Lung microvascular endothelial cell (primary cell): ENCODE measurements at places on chromosomes 2 and 18. TPM values are rescaled to one million over a fixed set of nuclear protein-coding genes. Genes with fewer than 3 reads are reported as not detected.

MC5R gene
- not detected in 2 replicates for total RNA-seq

CENPA gene
- total RNA-seq = 2.8 and 7.8 TPM in 2 replicates

PSTPIP2 gene
- total RNA-seq = 0.20 and 1.1 TPM in 2 replicates

TTR gene
- total RNA-seq = not detected in 2 replicates

PLGLB2 gene
- total RNA-seq = 0.87 and 1.2 TPM in 2 replicates

RELCH gene
- total RNA-seq = 14.4 and 18.1 TPM in 2 replicates

MAL gene
- not detected in 2 replicates for total RNA-seq

SMIM21 gene
- total RNA-seq = not detected in 2 replicates

FSHR gene
- not detected in 2 replicates for total RNA-seq

XDH gene
- total RNA-seq = not detected in 2 replicates

DSC2 gene
- under 0.01 TPM in 2 replicates for total RNA-seq

ALPG gene
- total RNA-seq = not detected in 2 replicates

ST6GAL2 gene
- under 0.01 and 0.87 TPM in 2 replicates for total RNA-seq

B3GNT7 gene
- total RNA-seq = 4.4 and 20.4 TPM in 2 replicates

ROCK1 gene
- total RNA-seq = 26.8 and 31.3 TPM in 2 replicates

DSG2 gene
- 1.7 and 5.8 TPM in 2 replicates for total RNA-seq

INHBB gene
- 11.3 and 21.1 TPM in 2 replicates for total RNA-seq

C2orf80 gene
- not detected in 2 replicates for total RNA-seq

RUFY4 gene
- not detected in 2 replicates for total RNA-seq

PAX3 gene
- total RNA-seq = under 0.01 TPM in 1 of 2 replicates, not detected in the other

OSR1 gene
- 0.65 and 1.6 TPM in 2 replicates for total RNA-seq

NTSR2 gene
- total RNA-seq = not detected in 2 replicates

GCG gene
- total RNA-seq = not detected in 2 replicates

NBAS gene
- 64.9 and 94.8 TPM in 2 replicates for total RNA-seq

NOTO gene
- total RNA-seq = not detected in 2 replicates

SPIRE1 gene
- total RNA-seq = 13.7 and 14.2 TPM in 2 replicates

RBKS gene
- 1.1 and 1.4 TPM in 2 replicates for total RNA-seq

GYPC gene
- total RNA-seq = 393 and 773 TPM in 2 replicates

UGT1A7 gene
- not detected in 2 replicates for total RNA-seq

MAP3K2 gene
- 11.8 and 19.8 TPM in 2 replicates for total RNA-seq

ASB1 gene
- total RNA-seq = 5.0 and 5.4 TPM in 2 replicates

CCDC68 gene
- 0.65 and 0.99 TPM in 2 replicates for total RNA-seq

SCN9A gene
- total RNA-seq = under 0.01 and 0.22 TPM in 2 replicates

ACOXL gene
- total RNA-seq = not detected in 2 replicates

CCDC121 gene
- 1.1 and 2.6 TPM in 2 replicates for total RNA-seq

PIK3C3 gene
- 18.5 and 26.8 TPM in 2 replicates for total RNA-seq

PARD6G gene
- total RNA-seq = 20.3 and 74.8 TPM in 2 replicates

ANKRD29 gene
- total RNA-seq = 0.65 and 0.79 TPM in 2 replicates

MALL gene
- 13.7 and 46.0 TPM in 2 replicates for total RNA-seq

SERPINB13 gene
- not detected in 2 replicates for total RNA-seq

CIDEA gene
- 1.7 TPM in 1 of 2 replicates, not detected in the other for total RNA-seq
